ENCODE measurements at places on chromosomes 12 and 14.

GRCh38 chr14:74064883-74065282 is 19.4 kb downstream of the ALDH6A1 start:
- DNase-seq: no peak

- no peak for DNase-seq
Measured at GRCh38 chr14:90039253-90040010, 22.4 kb upstream of the KCNK13 start.

- DNase-seq: no peak
Measured at GRCh38 chr14:89845346-89845745, 109.2 kb downstream of the EFCAB11 start.

GRCh38 chr12:80935111-80935510 is 2.6 kb downstream of the LIN7A start:
- no peak for DNase-seq

GRCh38 chr14:50964683-50965390 is 20.6 kb upstream of the PYGL start:
- no peak for DNase-seq

- DNase-seq: no peak
Measured at GRCh38 chr12:63821781-63822251, 22.7 kb upstream of the SRGAP1 start.

Data from mesenteric fat pad (tissue), 1 donor.